ENCODE measurements at places on chromosomes 4 and X.

DNA sequence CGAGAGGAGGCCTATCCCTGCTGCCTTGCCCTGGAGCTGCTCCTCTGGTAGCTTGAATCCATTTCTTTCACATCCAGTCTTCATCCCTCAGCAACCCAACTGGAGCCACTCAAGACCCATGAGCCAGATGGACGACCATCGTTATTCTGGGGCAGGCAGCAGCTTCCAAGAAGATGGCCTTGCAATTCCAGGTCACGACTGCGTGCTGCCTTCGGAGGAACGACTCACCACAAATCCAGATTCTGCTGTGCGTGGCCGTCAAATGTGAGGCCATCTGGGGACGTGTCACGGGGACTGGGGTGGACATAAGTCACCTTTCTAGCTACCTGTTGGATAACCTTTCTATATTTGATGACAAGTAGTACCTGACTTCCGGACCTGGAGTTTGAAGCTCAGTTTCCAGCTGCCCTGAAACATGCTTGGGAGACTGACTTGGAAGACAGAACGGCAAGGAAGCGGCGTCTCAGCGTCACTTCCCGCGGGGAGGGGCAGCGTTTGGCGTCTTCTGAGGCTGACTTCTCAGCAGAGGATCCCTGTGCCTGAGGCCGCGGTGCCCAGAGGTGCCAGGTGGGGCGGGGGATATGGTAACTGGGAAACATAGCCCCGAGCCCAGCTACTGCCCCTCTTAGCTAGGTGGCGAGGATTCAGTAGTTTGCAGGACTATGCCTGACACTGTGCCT is 11.7 kb upstream of the TMEM271 start:
- no peak for DNase-seq

GRCh38 chr4:13413729-13414437 is 70.3 kb downstream of the RAB28 start:
- no peak for DNase-seq

- no peak for DNase-seq
Measured at GRCh38 chr4:64781737-64782326, 372.6 kb upstream of the TECRL start.

DNA sequence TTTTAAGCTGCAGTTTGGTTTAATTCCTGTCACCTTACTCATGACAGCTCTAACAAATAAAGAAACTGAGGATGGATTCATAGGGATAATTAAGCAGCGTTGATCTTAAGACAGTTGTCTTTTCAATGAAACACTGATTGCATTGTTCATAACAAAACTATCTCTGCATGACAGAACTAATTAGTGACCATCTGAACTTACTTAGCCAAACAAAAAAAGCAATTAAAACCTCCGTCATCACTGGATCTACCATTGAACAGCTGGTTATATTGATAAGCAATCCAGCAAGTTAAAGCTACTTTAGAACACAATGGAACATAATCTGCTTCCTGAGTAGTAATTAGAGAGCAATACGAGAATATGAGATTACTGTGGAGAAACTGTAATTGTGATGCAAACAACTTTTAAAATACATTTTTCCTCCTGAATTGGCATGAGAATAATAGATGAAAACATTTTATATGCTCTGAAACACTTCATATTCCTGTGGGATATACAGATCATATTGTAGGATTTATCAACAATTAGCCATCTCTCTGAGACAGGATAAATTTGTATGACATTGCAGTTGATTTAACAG is 2576.8 kb downstream of the PCDH7 start:
- DNase-seq, result no peak

DNA sequence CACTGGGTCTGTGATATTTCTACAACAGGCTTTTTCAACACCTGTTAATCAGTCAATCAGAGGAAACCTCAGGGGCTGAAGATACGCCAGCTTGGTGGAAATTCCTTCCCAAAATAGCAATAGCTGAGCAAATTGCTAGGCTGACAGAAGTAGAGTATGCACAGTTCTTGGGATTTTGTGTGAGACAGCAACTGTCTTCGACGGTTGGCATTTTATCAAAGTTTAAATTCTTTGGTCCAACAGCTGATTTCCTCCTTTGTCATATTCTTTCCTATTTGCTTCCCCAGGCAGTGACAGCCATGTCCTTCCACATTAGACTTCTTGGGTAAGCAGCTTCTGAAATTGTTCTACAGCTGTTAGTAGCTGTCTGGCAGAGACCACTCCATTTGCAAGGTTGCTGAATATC is 8.0 kb upstream of the PALLD start:
- DNase-seq, result no peak

GRCh38 chr4:174933083-174933482 is 14.9 kb downstream of the ADAM29 start:
- no peak for DNase-seq

DNA sequence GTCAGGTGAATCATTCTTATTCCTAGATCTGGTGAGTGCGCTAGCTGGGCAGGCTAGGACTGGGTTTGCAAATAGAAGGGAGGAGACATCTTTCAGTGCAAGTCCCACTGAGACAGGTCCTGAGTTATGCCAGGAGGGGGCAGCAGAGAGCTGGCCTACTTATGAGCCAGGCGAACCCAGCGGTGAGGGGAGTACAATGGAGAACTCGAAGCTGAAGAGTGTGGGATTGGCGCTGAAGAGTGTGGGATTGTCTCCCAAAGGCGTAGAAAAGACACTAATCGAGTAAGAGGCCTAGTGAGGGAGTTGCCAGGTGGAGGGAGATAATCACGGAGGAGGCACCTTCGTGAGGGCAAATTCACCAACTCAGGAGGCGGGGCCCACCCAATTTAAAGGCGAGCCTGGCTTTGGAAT is 91.7 kb upstream of the CXorf66 start:
- peak; percentile 10 for DNase-seq

DNA sequence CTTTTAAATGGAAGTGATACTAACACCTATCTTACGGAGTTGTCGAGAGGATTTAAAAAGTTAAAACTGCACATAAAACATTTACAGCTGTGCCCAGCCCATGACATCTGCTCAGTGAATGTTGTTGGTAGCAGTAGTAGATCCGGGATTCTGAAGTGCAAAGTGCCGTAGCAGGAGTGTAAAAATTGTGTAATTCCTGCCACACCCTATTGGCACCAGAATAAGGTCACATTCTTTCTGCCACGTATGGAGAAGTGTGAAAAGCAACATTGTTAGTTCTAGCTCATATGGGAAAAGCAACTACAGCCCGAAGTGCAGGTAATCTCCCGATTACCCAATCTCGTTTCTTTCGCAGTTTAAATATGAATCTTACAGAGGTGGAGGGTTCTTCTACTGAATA is 31.2 kb downstream of the PRIMPOL start:
- DNase-seq, result no peak

GRCh38 chrX:149871940-149872339 is 9.0 kb upstream of the MAGEA8 start:
- peak; percentile 27 for DNase-seq
